B cell (primary cell): ENCODE measurements at places on chromosomes 5 and 9. TPM values are rescaled to one million over a fixed set of nuclear protein-coding genes. Genes with fewer than 3 reads are reported as not detected.

PCDHGA7 gene
- 1.8 and 2.3 TPM in 2 replicates for total RNA-seq

DAB2IP gene
- 3.6 and 3.9 TPM in 2 replicates for total RNA-seq

MIGA2 gene
- 71.6 and 78.1 TPM in 2 replicates for total RNA-seq

DNA sequence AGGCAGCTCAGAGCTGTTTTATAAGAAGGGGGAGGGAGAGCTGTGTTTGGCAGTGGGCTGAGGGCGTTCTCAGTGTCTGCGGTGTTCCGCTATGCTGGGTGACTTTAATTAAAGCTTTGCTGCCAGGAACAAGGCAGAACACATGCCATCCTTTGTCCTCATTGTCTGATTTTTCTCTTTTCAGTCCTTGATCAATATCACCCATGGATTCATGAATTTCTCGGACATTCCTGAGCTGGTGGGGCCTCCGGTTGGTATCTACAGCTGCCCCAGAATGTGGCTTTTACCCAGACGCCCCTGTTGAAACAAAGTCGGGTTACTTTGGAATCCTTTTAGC lies 66.5 kb upstream of the TGFBR1 start:
- no peak for DNase-seq

- DNase-seq = no peak
Observed at GRCh38 chr5:96197347-96197746, 235.7 kb upstream of the ELL2 start.

DNA sequence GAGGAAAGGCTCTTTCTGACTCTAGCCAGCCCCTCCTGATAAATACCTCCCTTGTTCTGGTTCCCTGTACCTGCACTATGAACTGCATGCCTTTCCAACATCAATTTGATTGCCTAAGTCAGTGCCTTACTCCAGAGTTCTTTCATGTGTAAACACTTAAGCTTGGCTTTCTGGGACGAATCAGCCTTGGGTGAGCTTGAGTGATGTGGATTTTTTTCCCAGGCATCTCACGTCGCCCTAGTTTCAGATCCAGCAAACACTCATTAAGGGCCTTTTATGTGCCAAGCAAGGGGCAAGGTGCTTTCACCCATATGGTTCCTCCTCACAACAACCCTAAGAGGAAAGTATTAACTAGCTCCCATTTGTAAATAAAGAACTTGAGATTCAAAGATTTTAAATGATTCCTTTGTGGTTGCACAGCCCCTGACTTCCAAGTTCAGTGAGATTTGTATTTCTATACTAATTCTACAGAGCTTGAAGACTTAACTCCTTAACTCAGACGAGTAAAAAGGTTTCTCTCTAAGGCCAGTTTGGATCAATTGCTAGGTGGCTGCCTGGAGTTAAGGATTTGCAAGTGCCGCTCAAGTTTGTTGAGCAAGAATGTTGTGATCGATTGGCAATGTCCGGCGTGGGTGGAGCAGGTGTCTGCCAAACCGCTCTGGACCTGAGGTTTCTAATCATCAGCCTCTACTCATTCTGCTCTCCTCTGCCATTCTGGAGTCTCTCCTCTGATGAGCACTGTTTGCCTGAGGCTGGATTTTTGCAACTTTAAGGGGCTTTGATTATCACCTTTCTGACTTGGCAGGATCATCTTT lies 20.2 kb upstream of the TJP2 start:
- DNase-seq = no peak

GRCh38 chr9:32427111-32427873 lies 42.8 kb downstream of the ACO1 start:
- no peak for DNase-seq
